CD8-positive, alpha-beta T cell (primary cell): ENCODE measurements at places on chromosomes 3 and 15. TPM values are rescaled to one million over a fixed set of nuclear protein-coding genes. Genes with fewer than 3 reads are reported as not detected.

The SOX14 gene
- total RNA-seq: not detected

The NOX5 gene
- total RNA-seq: not detected

The GXYLT2 gene
- not detected for total RNA-seq

The AADACL2 gene
- total RNA-seq: not detected

DNA sequence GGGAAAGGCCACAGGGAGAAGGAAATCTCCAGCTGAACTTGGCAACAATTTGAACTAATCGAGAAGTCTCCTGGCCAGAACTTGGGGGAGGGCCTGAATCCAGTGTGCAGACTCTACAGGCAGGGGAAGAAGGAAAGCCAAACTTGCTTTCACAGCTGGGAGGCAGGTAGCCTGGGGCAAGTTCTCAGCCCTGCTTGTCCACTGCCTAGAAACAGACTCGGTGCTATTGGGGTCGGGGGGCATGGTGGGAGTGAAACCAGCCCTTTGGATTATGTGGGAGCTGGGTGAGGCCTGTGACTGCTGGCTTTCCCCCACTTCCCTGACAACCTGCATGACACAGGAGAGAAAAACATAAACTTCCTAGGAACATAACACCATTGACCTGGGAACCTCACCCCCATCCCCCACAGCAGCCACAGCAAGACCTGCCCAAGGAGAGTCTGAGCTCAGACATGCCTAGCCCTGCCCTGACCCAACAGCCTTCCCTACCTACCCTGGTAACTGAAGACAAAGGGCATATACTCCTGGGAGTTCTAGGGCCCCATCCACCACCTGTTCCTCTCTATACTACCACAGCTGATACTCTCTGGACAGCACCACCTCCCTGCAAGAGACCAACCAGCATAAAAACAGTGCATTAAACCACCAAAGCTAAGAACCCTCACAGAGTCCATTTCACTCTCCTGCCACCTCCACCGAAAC is 103.7 kb upstream of the MNS1 start:
- no peak for DNase-seq

DNA sequence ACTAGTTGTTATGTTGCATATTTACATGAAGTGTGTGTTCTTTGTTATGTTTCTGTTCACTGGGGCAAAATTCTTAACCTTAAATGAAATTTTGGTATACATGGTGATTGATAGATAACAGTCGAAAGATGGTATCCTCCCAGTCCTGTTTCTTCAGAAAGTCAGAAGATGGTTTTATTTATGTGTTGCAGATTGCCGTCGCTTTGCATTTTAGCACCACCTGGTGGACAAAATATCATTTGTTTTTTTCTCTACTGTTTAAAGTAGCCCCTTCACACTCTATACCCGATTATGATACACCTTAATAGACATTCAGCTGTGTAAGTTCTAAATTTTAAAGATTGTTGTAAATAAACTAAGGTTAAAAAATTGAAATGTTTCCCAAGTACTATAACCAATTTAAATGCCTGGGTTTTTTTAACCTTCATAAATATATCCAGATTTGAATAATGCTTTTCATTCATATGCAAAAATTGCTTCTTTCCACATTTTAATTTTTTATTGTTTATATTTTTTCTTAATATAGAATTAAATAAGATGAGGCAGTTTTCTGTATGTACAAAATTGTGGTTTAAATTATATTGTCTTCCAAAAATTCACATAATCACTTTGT is 152.2 kb downstream of the ALCAM start:
- DNase-seq: no peak

DNA sequence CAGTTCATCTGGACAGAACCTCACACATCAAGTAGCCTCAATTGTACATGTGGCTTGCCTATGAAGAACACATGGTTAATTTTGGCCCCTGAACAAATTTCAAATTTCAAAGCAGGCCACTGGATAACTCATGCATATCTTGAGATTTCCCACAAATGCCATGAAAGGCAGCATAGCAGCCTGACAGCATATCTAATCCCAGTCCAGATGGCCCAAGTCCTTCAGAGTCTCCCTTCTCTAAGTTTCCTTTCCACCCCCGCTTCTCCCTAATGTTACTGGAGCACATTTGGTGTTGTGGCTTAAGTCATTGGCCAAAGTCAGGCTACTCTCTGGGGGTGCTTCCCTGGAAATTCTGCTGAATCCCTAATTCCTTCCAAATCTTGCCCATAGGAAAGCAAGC is 53.8 kb upstream of the COL6A6 start:
- DNase-seq: no peak

DNA sequence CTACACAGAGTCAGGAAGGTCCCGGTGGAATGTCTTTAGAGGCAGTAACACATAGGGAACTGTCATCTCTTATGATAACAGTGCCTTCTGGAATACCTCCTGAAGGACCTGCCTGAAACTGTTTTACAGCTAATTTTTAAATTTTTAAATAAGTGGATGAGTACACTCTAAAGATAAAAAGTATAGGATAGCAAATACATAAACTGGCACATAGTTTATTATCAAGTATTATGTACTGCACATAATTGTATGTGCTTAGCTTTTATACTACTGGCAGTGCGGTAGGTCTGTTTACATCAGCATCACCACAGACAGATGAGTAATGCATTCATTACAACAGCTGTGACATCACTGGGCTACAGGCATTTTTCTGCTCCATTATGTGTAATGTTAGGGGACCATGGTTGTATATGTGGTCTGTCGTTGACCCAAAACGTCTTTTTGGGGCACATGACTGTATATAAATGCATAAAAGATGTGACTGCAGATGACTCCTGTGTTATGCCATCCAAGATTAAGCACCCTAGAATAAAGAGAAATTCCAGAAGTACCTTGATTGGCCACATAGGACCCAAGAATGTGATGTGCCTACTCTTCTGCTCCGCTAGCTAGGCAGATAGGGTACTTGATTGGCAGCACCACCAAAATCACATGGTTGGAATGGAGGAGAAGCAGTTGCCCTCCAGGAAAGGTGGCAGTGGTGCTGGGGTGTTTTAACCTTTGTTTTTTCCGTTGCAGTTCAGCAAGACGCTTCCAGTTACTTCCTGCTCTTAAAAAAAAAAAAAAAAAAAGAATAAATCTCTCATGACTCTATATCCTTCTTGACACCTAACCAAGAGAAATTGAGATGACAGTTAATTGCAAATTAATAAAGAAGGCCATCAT is 3.3 kb downstream of the VPS8 start:
- DNase-seq: peak; percentile 60

DNA sequence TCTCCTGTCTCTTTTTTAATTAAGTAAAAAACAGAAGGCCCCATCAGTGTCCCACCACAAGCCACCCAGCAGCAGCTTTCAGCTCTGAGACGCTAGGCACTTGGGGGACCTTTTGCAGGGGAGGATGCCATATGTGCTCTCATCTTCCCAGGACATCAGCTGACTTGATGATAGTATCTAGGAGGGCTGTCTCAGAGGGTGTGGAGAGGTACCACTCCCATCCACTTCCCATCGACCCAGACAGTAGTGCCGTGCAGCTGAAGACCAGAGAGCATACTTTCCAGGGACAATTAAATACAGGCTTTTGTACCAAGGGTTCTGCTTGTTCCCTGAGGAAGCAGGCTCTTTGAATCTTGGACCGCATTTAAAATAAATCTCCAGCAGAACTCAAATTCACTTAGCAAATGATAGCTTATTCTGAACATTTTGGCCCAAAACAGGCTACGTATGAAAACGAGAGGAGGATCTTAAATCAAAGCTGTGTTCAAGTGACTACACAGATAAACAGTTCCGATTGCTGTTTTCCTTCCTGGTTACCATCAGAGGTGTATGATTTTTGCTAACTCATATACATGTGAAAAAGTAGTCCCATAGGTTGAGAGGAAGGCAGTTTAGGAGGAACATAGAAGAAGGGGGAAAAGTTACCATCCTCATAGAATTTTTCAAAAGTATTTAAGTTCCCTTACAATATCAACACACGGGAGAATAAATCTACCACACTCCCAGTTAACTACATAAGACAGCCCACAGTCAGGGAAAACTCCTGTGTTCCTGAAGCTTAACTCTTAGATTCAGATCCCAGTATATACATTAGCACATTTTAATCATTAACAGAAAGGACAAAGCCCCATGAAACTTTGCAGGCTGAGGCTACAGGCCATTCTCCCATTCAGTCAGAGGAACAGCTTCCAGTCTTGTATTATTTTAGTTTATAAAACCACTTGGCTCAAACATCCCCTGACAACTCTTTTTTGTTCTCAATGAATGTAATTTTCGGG is 9.5 kb downstream of the WNT5A start:
- no peak for DNase-seq

DNA sequence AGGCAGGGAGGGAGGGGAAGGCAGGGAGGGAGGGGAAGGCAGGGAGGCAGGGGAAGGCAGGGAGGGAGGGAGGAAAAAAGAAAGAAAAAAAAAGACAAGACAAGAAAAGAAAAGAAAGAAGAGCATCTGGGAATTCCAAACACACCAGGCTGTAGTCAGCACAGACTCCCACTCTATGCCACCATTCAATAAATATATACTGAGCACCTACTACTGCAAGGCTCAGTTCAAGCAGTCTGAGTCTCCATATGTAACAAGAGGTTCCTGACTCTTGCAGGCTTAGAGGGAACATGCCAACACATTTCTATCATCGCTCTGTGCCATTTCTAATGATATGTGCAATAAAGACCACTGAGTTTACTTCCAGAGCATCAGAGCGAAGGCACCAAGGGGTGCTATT is 47.7 kb downstream of the ANXA2 start:
- DNase-seq: no peak

DNA sequence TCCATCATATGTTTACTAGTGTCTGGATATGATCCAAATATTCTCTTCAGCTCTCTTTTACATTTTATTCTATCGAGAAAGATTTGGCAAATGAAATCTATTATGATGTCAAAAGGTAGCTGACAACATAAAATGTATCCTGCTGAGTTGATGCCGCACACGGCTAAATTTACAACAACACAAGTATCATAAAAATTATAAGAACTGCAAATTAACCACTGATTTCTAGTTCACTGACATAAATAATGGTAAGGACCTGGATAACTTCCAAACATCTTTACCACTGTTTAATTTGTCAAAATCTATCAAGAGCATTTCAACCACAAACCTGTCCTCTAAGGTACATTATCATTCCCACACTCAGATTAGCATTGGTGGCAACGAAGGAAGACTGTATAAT is 244.5 kb downstream of the FOXP1 start:
- no peak for DNase-seq

DNA sequence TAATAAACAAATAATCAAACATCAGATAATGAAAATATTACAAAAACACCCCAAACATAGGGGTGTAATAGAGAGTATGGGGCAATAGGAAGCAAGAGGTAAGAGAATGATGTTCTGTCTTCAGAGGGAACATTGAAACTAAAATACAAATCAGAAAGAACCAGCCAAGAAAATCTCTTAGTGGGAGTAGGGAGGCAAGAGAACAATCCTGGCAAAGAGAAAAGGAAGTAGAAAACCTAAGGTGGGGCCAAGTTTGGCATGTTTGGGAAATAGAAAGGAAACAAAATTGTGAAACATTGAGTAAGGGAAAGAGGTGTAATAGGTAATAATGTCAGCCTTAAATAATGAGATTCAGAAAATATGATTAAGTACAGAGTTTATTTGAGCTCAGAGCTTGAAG is 467.1 kb downstream of the RBMS3 start:
- DNase-seq: no peak

- no peak for DNase-seq
Measured at GRCh38 chr3:178859386-178859785, 212.2 kb downstream of the ZMAT3 start.

GRCh38 chr3:186003610-186004009 is 65.8 kb upstream of the TRA2B start:
- no peak for DNase-seq

- DNase-seq: no peak
Measured at GRCh38 chr15:40914486-40914885, 14.7 kb upstream of the DLL4 start.

DNA sequence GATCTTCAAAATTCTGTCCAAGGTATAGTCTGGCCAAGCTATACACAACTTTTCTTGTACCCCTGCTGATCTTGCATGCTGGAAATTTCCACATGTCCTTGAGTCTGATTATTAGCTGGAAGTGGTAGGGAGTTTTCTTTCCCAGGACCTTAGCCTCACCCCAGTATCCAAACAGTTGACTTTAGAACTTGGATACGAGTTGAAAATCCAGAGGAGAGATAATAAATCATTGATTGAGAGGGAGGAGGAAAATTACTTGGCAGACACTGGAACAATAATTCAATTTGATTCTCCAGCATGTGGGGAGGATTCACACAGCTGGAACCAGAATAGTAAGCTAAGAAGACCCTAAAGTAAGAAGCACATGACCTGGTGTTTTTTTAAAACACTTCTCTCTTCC is 116.4 kb downstream of the IL5RA start:
- no peak for DNase-seq

DNA sequence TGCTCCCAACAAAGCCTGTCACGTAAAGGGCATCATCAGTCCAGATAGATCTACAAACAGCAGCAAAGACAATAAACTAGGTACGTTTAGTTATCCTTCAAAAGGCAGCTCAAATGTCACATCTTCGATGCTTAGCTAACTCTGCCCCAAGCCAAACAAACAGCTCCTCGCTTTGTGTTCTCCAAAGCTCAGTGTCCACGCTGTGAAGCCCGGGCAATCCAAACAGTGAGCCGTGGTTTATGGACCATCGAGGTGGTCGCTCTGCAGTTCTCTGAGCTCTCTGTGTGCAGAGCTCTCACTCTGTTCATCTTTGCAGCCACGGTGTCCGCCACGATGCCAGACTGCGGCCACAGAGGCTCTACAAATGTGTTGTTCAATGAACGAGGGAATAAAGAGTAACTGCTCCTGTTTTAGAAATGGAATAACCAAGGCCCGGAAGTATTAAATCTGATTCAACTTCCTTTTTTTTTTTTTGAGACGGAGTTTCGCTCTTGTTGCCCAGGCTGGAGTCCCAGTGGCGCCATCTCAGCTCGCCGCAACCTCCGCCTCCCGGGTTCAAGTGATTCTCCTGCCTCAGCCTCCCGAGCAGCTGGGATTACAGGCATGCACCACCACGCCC is 117.2 kb upstream of the FAM174B start:
- DNase-seq: no peak

DNA sequence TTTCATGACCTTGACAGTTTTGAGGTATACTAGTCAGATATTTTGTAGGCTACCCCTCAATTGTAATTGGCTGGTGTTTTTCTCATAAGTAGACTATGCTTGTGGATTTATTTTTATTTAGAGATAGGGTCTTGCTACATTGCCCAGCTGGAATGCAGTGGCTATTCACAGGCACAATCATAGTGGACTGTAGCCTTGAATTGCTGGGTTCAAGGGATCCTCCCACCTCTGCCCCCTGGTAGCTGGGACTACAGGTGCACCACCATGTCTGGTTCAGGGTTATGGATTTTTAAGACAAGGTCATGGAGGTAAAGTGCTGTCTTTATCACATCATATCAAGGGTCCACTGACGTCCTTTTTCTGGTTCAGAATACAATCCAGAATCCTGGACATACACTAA is 10.9 kb upstream of the IL17RD start:
- no peak for DNase-seq

DNA sequence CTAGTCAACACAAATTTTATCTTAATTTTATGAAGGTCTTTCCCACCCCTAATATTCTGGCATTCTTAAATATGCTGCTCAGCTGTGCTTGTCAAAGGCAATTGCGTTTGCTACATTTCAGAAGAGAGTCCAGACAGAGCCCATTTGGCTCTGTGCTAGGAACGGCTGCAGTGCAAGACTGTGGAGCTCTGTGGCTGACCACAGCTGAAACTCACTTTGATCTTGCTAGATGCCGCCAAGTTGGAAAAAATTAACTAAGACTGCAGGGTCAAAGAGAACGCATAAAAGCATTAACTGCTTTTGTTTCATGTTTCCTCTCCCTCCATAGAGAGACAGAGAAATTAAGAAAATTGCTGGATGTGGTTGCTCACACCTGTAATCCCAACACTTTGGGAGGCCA is 7.6 kb upstream of the PPP1R2 start:
- DNase-seq: peak; percentile 70

- DNase-seq: no peak
Measured at GRCh38 chr15:28881170-28881569, 4.6 kb upstream of the APBA2 start.
